ENCODE measurements at places on chromosomes 16 and 17.

GRCh38 chr16:89417352-89417751 lies 73.0 kb downstream of the ANKRD11 start:
- DNase-seq: no peak

DNA sequence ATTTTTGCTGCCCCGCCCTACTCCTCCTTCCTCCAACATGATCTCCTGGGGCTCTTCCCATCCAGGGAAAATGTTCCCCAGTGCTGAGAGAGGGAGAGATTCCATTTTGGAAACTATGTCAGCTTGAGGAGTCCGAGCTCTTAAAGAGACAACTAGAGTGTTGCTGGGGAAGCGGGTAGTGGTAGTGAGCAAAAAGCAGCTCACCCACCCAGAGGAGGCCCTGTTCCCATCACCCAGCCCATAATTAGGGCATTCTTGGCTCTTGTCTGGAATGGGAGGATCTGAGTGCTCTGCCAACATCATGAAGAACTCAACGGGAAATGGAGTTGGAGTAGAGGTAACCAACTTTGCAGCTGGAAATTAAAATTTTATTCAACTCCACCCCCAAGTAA lies 9.1 kb upstream of the MSL1 start:
- no peak for DNase-seq

DNA sequence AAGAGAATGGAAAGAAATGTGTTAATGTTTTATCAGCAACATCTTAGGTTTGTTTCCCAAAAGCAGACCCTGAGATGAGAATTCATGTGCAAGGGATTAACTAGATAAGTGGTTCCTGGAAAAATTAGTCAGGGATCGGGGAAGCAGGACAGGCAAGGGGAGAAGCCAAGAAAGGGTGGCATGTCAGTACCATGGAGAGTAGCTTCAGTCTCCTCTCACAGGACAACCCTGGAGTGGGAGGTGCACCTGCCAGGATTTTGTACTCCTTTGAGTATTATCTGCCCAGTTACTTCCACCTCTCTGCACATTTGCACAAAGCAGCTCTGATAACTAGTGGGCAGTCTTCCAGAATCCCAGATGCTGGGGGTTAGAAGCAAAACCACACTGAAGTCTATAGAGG lies 117.0 kb downstream of the RGS9 start:
- DNase-seq: no peak

DNA sequence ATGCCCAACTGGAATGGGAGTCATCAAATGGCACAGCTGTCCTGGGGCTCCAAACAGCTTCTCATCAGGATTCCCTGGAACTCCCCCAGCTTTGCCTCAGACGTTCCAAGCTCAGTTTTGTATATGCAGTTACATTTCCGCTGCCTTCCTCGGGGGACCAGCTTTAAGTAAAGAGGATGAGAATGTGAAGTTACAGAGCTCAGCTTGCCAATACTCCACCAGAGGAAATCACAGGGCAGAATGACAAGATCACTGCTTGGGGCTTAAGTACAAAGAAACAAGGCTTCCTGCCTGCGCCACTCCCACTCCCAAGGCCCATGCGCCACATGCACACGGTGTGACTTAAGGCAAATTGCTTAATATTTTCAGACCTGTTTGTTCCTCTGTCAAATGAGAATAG lies 272.4 kb upstream of the CDH11 start:
- no peak for DNase-seq

DNA sequence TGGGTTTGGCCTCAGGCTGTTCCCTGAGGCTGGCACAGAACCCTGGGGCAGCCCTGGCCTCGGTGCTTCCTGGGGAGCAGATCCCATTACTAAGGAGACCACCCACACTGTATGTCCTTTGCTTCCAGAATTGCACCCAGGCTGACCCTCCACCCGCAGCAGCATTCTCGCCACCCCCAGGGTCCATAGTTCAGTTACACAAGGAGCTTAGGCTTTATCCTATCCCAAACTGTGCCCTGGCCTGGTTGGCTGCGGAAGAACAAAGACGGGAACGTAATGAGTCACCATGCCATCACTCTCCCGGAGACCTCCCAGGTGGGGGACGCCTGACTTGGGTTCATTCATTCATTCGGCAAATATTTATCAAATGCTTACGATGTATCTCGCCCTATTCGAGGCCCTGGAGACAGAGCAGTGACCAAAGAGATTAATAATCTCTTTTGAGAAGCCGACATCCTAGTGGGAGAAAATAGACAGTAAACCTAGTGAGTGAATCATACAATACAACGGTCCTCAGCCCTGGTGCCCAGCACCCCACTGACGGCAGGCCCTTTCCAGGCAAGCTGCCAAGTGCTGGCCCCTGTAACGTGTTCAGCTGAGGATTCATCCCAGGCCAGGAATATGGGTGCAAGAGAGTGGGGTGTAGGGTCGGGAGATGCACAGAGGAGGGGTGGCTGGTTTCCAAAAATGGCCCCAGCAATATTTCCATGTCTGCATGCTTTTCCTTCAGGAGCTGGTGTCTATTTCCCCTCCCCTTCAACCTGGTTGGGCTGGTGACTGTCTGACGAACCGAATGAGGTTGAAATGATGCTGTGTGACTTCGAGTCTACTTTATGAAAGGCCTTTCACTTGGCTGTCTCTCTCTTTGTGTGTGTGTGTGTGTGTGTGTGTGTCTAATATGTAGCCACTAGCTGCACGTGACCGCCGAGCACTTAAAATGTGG lies 134.2 kb downstream of the MGAT5B start:
- peak; percentile 27 for DNase-seq

GRCh38 chr17:7443499-7444485 lies 1.1 kb upstream of the CHRNB1 start:
- no peak for DNase-seq

DNA sequence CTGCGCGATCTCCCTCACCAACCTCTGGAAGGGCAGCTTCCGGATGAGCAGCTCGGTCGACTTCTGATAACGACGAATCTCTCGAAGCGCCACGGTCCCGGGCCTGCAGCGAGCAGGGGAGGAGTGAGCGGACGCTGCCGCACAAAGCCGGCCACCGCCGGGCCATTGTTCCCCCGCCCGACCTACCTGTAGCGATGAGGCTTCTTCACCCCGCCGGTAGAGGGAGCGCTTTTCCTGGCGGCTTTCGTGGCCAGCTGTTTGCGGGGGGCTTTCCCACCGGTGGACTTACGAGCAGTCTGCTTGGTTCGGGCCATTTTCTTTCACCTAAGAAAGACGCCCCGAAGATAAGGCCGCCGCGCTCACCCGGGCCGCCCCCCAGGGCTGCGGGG lies 5.8 kb upstream of the UNK start:
- no peak for DNase-seq

DNA sequence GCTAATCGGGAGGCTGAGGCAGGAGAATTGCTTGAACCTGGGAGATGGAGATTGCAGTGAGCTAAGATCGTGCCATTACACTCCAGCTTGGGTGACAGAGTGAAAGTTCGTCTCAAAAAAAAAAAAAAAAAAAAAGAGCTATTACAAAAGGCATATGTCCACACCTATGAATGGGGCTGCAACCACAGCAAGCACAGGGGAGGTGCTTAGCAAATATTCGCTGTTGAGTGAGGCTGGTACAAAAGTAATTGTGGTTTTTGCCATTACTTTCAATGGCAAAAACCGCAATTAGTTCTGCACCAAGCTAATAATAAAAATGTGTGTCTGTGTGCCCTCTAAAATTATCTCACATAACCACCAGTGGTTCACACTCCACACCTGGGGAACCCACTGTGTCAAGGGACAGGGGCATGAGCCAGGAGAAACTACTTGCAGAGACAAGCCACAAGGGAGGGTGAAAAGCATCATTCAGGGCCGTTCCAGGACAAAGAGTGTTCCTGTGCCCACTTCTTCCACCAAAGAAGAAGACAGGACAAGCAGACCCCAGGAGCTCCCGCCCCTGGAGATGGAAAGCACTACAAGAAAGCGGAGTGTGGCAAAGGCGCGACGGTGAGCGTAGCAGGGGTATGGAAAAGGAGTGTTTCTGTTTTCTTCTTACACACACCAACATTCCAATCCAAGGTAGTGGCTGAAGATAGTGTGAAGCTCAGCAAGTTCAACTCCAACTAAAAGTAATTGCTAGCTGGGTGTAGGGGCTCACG lies 84.4 kb upstream of the CNEP1R1 start:
- no peak for DNase-seq

GRCh38 chr16:10688291-10688690 lies 6.4 kb downstream of the TEKT5 start:
- no peak for DNase-seq

- DNase-seq: no peak
Observed at GRCh38 chr17:39352986-39353385, 48.4 kb downstream of the FBXL20 start.

DNA sequence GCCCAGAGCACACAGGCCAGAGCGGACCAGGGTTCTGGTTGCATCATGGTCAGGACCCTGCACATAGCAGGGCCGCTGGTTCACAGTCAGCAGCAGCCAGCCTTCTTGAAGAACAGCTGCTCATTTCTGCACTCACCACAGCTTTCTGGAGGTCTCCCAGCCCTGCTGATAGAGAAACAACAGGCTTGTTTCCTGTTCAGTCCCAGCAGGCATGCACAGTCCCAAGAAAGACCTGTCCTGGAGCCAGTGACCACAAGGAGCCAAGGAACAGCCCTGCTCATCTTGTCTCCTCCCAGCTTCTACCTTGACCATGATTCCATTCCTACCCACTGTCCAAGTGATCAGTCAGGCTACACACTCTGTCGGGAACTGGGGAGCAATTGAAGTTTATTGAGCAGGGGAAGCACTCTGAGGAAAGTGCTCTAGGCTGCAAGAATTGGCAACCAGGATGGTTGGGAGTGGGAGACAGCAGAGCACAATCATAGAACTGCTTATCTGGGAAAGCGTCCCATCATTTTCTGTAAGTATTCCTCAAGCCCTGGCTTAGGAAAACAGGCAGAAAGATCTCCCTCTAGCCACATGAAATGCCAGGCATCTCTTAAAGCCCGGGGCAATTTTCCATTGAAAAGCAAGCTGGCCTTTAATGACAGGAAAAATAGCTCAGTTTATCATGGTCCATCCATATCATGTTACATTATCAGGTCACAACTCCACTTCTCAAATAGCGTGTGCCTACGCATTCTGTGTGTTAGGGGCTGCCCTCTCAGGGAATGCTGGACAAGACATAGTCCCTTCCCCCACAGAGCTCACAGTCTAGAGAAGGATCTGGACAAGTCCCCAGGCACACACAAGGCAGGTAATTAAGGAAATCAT lies 155.4 kb upstream of the FOXF1 start:
- DNase-seq: no peak

GRCh38 chr16:56558024-56558747 lies 6.7 kb upstream of the MT4 start:
- DNase-seq: peak; percentile 47

DNA sequence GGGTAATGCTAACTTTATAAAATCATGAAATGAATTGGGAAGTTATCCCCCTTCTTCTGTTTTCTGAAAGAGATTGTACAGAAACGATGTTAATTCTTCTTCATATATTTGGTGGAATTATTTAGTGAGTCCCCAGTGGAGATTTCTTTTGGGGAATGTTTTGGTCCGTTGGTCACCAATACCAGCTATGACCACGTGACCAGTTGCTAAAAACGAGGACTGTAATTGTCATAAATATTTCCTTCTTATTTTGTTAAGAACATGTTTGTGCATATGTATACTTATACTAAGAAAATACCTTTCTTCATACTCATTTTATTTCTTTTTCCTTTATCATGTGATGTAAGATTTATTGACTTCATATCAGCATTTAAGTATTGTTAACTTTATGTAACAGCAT lies 10.3 kb upstream of the DYNLRB2 start:
- DNase-seq: no peak

DNA sequence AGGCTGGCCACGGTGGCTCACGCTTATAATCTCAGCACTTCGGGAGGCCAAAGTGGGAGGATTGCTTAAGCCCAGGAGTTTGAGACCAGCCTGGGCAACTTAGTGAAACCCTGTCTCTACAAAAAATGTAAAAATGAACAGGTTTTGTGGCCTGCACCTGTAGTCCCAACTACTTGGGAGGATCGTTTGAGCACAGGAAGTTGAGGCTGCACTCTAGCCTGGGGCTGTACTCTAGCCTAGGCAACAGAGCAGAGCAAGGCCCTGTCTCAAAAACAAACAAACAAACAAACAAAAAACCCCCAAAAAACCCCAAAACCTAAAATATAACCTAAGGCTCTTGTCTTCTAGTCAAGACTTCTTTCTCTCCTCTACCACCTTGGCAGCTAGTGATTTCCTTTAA lies 7.4 kb upstream of the HIGD1B start:
- DNase-seq: no peak

DNA sequence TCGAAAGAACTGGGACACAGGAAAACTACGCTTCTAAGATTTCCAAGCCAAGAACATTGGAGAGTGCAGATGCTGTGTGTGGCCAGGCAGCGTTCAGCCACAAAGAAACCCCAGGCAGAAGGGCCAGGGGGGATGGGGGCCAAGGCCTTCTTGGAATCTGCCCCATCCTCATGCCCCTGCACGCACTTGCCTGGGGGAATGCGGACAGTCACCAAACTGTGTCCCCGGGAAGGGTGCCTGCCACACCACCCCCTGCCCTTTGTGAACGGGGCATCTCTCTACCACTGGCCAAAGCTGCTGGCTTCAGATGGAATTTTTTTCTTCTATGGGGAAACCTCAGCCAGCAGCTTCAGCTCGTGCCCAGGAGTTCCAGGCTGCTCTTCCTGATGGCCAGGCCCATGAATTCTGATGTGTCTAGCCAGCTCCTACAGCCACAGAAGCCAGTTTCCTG lies 32.0 kb upstream of the DNAH17 start:
- DNase-seq: no peak

DNA sequence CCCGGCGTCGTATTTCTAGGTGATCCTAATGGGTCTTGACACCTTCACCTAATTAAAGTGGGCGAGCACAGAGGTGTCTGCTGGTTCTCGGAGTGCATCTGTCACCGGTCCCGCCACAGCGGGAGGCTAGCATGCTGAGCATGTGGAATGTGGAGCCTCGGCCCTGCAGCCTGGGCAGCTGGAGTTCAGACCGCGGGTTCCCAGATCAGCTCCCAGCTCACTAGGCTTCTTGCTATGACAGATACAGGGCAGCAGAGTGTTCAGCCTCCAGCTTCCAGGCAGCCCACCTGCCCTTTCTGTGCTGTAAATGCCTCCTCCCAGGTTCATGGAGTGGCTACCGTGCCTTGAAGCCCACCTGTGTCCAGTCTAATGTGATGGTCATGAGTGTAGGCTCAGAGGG lies 166.7 kb downstream of the CPPED1 start:
- DNase-seq: no peak

DNA sequence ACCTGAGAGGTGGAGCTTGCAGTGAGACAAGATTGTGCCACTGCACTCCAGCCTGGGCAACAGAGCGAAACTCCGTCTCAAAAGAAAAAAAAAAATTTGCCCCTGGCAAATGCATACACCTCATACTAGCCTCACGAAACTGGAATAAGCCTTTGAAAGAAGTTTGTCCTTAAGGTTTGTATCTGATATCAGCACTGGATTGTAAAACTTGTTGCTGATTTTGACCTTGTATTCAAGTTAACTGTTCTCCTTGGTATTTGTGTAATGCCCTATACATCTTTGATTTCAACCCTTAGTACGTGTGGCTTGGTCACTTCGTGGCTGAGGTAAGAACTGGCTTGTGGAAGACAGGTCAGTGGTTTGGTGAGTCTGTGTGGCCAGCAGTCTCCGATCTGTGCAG lies 6.2 kb upstream of the FLCN start:
- DNase-seq: no peak

Data from HS-27A (cell line).